M059J (cell line): ENCODE measurements at places on chromosomes 7 and 10.
A peak's percentile ranks its signal among the peaks of the same experiment; 100 is the strongest.

- no peak for DNase-seq
Observed at GRCh38 chr10:47277352-47278151, 22.4 kb upstream of the GDF10 start.

GRCh38 chr7:39678930-39679709 is 55.7 kb downstream of the RALA start:
- no peak for DNase-seq

- no peak for DNase-seq
Observed at GRCh38 chr7:133863362-133864061, 263.6 kb upstream of the LRGUK start.

DNA sequence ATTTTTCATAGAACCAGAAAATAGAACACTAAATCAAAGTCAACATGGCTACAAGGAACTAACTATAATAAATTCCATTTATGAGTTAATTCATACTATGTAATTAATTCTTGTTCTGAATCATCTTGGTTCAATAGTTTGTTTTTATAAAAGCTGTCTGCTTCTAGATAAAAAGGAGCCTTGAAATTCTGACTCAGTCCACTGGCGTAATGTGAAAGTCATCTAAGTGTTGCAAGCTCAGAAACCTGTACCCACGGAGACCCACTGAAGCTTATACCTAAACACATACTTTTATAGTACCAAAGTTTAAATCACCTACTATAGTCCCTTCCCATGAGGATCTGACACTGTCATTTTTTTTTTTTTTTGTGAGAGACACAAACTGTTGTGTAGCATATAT is 489.4 kb downstream of the SEMA3D start:
- DNase-seq = peak; percentile 91

- peak; percentile 23 for DNase-seq
Observed at GRCh38 chr7:129423700-129424410, 10.4 kb upstream of the STRIP2 start.

DNA sequence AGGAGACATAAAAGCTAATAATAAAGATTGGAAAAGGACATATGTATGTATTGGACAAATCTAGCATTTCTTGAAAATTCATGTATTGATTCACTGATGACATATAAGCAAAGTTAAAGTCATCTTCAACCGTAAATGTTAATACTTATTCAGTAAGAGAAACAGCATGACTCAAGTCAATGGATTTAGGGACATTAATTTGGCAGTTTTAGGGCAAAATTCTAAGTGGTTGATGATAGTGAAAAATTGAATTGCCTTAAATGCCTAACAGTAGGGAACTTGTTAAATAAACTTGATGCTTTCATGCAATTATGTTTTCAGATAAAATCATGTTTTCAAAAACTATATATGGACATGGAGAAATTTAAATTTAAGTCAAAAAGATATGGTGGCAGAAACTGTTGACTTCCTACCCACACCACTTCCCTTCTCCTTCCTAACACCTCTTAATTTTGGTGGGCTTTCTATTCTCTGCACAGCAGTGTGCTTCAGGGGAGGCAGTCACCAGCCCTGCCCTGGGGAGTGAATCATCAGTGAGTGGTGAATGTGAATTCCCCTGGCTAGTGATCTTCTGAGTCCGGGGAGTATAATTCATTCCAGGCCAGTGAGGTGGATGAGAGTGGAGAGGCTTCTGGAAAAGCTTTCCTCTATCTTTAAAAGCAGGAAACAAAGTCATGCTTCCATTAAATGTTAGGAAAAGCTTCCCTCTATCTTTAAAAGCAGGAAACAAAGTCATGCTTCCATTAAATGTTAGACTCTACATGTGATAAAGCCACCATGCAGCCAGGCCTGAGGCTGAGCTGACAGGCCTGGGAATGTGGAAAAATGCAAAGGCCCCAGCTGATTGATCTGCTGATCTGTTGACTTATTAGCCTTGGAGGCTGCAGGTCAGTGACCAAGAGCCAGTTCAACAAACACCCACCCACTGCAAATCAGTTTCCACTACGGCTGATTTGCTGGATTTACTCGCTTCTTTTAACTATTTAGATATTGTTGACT is 25.2 kb upstream of the ITGB1 start:
- peak; percentile 90 for DNase-seq

DNA sequence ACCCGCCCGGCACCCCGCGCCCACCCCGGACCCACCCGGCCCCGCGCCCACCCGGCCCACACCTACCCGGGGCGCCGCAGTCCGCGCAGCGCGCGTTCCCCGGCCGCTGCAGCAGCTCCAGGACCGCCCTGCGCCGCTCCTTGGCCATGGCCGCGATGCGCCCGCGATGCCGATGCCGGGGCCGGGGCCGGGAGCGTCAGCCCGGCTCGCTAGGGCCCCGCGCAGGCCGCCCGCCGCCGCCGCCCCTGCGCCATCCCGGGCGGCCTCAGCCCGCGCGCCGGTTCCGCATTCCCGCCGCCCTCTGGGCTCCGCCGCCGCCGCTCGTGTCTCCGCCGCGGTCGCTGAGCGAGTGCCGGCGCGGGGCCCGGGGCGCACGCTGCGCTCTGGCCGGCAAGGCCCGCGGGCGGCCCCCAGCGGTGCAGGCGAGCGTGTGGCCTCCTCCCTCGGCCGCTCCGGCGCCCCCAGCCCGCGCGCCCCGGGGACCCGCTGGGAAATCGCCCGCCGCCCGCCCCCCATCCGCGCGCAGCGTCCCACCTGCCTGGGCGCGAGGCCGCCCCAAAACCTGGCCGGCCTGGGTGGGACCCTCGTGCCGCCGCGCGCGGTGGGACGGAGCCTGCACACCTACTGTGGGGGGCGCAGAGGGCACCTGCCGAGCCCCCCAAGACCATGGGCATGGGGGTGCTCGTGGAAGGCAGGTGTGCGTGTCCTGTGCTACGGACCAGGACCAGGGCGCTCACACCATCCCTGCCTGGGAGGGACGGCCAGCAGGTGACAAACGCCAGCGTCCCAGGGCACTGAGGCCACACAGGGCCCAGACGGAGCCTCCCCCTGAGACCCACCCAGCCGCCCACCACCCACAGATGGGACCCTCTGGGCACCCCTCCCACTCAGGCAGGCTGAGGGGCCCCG is at the start of gene ADAP1:
TSS of gene ADAP1 (minus strand) at position 351 of the 909 bp plus-strand sequence. CDS start at position 148, 203 bp downstream.
- DNase-seq = no peak

- DNase-seq = no peak
Observed at GRCh38 chr7:155568842-155569494, 22.6 kb upstream of the CNPY1 start.

GRCh38 chr10:15642095-15642494 is 77.6 kb downstream of the ITGA8 start:
- peak; percentile 49 for DNase-seq

GRCh38 chr7:21507627-21508343 is 35.1 kb upstream of the DNAH11 start:
- peak; percentile 27 for DNase-seq

- DNase-seq = no peak
Observed at GRCh38 chr10:11934262-11934661, 108.3 kb downstream of the UPF2 start.

DNA sequence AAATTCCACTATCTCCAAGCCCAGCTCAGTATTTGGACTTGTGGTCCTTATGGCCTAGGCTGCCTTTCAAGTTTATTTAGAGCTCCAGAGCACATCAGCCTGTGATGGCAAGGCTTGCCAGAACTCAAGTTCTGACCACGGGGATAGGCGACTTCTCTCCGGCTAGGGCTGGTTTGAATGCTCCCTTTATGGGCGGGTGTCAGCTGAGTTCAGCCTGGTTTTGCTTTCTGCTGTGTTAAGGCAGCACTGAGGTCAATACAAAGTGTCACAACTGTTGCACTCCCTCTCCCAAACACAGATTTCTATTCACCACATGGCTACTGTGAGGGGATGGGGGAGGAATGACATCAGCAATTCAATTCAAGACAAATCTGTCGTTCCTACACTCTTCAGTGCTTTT is 318.1 kb upstream of the MYO3A start:
- no peak for DNase-seq

GRCh38 chr10:75598998-75599397 is 167.6 kb downstream of the LRMDA start:
- no peak for DNase-seq

GRCh38 chr10:122152544-122152943 is 118.6 kb upstream of the BTBD16 start:
- no peak for DNase-seq

GRCh38 chr7:105131890-105132289 is 117.9 kb downstream of the KMT2E start:
- DNase-seq = no peak

DNA sequence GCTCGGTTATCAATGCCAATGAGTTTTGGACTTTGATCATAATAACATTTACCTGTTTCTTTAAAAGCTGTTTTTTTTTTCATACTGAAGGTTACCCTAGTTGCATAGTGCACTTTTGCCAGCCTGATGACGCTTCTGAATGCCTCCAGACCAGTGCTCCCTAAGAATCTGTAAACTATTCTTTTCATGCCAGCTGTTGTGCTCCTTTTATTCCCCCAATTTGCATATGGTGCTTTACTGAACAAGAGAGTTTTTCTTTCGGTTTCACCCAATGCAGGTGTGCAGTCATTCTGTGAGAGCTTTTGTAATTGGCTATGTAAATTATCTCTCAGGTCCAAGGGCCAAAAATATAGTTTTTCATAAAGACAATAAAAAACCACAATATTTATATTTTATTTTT is 48.1 kb upstream of the GLCCI1 start:
- DNase-seq = no peak

DNA sequence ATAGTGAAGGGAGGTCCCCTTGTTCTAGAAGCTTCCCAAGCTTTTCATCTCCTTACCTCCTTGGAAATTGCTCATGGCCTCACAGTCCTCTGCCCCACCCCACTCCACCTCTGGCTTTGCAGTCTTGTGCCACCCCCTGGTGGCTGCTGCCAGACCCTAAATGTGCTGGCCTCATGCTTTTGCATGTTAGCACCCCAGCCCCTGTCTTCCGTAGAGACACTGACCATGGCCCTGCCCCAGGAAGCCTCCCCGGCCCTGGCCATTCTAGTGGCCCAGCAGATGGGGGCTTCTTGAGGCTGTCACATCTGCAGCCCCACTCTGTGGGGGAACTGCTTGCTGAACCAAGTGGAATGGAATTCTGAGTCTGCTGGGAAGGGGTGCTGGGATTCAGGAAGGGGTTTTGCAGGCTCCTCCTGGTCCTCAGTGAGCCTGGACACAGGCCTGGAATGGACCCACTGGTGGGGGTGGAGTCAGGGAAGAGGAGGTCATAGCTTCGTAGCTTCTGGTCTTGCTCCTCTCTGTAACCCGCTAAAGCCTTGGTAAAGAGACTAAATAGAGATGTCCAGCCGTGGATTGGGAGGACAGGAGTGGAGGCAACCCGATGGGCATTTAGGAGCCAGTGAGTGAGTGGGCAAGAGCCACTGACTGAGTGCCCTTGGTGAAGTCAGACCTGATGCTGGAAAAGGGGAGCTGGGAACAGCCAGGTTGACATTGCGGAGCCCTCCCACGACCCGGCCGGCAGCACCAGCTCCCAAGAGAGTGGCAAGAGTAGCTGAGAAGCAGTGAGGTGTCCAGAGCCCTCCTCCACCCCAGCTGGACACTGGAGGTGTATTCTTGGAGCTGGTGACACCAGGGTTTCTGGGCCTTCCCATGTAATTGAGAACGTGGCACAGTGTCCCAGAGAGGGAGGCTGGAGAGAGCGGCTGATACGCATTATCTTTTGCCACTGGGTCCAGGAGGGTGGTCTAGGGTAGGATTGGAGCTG is 20.9 kb downstream of the RAMP3 start:
- no peak for DNase-seq

DNA sequence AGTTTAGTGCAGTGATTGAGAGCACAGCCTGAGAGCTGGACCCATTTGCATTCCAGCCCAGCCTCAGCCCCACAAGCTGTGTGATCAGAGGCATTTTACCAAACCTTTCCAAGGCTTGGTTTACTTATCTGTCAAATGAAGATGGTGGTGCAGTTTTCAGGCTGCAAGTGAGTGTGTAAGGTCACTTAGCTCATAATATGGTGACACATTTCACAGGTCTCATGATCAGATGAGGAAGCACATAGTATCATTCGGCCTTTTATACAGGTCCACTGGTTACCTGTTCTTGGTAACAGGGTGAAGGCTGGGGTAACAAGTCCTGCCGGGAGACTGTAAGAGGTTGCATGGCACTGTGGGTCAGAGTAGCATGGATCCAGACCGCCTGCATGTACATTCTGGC is 371.7 kb downstream of the LRMDA start:
- no peak for DNase-seq

- DNase-seq = no peak
Observed at GRCh38 chr7:50795253-50795652, 12.6 kb upstream of the GRB10 start.

DNA sequence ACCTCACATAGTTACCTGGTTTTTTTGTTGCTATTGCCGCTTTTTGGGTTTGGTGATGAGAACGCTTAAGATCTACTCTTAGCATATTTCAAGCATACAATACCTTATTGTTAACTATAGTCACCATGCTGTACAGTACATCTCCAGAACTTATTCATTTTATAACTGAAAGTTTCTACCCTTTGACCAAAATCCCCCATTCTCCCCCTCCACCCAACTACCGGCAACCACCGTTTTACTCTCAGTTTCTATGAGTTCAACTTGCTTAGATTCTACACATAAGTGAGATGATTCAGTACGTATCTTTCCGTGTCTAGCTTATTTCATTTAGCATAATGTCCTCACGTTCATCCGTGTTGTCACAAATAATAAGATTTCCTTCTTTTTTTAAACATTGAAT is 86.7 kb upstream of the IL6 start:
- DNase-seq = no peak

DNA sequence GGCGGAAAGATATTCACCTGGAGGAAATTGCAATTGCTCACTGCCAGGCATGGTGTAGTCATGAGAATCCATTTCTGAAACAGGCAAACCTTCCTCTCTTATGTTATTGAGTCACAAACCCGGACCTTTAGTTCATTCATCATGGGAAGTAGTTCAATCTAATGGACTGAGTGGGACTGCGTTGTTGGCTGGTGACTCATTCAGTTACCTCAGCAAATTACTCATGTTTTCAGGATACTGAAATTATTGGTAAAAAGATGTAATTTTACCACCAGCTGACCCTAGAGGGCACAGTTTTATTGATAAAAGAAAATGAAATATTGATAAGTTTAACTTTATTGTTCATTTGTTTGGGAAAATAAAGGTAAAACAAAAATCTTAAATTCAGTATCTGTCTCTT is 1194.4 kb upstream of the SORCS1 start:
- DNase-seq = peak; percentile 86

- DNase-seq = no peak
Observed at GRCh38 chr10:80518143-80518806, 19.4 kb upstream of the SH2D4B start.

DNA sequence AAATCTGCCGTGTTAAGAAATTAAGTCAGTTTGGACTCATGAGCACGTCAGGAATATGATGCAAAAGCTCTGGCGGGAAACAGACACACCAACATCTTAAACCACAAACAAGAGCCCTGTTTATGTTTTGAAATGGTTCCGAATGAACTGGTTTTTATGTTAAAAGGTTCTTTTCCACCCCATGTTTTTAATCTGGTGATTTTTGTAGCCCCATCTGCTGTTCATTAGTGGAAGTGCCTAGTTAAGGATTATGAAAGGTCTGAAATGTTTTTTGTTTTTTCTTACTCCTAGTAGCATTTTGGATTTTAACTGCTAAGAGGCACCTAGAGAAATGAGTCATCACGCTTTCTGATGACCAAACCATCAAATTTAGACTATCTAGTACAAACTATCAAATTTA is 404.1 kb upstream of the MKI67 start:
- DNase-seq = no peak

GRCh38 chr10:86306628-86307278 is 59.8 kb downstream of the GRID1 start:
- DNase-seq = peak; percentile 17

- no peak for DNase-seq
Observed at GRCh38 chr10:78155722-78156121, 122.1 kb downstream of the RPS24 start.
